ENCODE measurements at places on chromosomes 12 and 14.

- peak; percentile 39 for DNase-seq
These were observed 5.1 kb downstream of the TBK1 start for GRCh38 chr12:64457032-64457431.

- no peak for DNase-seq
These were observed 5.5 kb downstream of the DUSP6 start for GRCh38 chr12:89346741-89347324.

DNA sequence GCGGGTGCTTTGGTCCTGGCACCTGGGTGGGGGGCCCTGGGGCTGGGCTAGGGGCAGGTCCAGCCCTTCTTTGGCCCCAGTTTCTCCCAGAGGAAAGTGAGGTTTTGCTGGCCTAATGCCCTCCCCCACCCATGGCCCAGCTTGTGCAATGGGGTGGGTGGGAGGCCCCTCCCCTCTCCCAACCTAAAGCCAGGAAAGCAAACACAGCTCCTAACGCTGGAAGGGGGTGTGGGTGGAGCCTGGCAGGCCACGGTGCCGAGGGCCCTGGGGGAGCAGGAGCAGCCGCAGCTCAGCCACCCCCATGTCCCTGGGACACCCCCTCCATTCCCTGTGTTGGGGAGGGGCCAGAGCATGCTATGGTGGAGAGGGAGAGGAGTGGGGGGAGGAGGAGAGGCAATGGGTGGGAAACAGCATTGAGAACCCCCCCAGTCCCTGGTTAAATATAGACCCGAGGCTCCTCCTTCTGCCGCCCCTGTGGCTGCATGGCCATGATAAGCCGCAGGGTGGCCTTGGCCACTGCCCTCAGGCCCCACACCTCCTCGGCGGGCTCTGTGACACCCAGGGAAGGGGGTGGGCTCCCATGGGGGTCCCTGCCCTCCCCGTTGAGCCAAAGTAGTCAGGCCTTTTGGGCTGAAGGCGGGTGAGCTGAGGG, 4.7 kb downstream of the EXOC3L4 start:
- DNase-seq: no peak

DNA sequence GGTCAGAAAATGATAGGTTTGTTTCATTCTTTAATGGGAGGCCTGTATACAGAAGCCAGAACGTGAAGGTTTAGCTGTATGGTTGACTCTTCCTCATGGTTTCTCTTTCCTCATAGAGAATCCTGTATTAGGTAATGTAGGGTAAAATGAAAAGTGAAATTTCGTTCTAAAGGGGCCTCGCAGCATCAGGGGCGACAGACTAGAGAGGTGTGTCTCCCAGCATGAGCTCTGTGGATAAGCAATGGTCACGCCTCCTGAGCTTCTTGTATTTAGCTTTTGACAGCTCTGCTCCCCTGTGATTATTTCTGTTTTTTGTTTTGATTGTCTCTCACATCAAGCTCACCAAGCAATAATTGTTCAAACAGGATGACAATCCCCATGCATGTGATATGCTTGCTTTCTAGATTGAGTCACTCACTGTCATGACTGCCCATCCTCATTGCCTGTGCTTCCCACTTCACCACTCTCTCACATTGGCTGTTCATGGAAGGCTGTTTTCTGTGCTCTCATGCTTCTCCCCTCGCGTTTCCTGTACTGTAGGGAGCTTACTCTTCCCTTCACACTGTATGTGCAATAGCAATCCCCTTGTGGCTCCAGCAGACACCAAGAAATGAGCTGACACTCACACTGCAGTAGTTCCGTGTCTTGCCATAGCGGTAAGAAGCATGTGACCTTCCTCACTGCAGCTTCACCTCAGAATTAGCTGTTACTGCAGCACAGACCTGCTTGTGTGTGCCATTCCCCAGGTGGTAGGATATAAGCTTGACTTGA, 44.0 kb downstream of the RAD52 start:
- no peak for DNase-seq

GRCh38 chr12:78240827-78241226, 410.1 kb downstream of the NAV3 start:
- DNase-seq: no peak

- no peak for DNase-seq
These were observed 3.0 kb downstream of the ANKS1B start for GRCh38 chr12:99981639-99982190.

DNA sequence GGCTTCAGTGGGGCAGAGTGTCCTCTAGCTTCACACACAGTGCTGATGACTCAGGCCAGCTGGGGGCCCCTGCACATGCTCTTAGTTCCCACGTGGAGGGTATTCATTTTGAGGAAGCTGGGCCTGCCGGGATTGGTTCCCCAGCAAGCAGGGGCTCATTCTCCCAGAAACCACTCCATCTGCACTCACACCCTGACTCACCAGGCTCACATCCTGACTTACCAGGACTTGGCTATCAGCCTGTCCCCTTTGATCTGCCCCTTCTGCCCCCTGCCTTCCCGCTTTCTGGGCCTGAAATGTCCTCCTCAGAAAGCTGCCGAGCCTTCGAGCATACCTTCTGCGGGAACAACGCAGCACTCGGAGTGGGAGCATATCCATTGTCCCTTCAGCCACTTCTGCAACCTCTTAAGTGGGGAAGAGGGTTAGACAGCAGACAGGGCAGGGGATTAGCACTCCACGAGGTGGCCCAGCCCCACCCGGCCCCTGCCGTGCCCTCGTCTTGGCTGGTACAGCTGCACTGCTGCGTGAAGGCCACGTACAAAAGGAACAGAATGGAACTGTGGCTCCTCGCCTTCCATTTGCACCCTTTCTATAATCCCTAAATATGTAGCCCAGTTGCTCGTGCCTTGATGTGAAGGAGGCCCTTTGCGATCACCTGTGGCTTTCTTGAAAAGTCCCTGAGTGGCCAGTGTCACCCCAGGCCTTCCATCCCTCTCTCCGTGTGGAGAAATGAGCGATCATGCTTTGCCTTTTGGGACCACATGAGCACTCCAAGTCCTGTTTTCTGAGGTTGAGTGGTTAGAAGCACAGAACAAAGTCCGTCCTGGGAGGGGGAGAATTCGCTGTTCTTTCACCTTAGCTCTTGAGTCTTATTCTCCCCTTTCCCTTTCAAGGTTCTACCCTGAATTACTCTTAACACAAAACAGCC, 26.1 kb downstream of the TPCN1 start:
- DNase-seq: no peak

DNA sequence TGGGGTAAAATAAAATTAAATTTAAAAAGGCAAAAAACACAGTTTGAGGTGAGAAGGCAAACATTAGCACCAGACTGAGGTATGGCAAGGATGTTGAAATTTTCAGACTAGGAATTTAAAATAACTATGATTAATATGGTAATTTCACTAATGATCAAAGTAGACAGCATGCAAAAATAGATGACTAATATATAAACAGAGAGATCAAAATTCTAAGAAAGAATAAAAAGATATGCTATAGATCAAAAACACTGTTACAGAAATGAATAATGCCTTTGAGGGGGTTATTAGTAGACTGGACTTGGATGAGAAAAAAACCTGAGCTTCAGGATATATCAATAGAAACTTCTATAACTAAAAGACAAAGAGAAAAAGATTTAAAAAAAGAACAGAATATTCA, 14.4 kb upstream of the GALNT8 start:
- DNase-seq: no peak

DNA sequence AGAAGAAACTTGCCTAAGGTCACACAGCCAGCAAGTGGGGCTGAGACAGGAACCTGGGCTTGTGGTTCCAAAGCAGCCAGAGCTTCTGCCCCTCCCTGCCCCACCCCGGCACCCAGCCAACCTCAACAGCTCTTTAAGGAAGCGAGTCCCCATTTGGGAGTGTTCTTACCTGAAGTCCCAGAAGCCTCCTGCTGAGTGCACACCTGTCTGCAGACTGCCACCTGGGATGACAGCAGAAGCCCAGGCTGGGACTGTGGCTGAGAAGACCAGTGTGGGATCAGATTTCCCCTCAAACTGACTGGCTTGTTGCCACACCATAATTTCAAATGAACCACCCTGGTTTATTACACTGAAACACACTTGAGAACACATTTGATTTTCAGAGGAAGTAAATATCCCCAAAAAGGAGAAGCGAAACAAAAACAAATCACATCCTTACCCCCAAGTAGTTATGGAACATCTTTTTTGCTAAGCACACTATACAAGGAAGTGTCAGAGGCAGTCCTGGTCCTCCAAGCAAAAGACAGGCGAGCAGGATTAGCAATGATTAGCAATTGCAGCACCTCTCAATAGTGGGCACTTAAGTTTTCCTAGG, 6.3 kb upstream of the RIN3 start:
- DNase-seq: no peak

DNA sequence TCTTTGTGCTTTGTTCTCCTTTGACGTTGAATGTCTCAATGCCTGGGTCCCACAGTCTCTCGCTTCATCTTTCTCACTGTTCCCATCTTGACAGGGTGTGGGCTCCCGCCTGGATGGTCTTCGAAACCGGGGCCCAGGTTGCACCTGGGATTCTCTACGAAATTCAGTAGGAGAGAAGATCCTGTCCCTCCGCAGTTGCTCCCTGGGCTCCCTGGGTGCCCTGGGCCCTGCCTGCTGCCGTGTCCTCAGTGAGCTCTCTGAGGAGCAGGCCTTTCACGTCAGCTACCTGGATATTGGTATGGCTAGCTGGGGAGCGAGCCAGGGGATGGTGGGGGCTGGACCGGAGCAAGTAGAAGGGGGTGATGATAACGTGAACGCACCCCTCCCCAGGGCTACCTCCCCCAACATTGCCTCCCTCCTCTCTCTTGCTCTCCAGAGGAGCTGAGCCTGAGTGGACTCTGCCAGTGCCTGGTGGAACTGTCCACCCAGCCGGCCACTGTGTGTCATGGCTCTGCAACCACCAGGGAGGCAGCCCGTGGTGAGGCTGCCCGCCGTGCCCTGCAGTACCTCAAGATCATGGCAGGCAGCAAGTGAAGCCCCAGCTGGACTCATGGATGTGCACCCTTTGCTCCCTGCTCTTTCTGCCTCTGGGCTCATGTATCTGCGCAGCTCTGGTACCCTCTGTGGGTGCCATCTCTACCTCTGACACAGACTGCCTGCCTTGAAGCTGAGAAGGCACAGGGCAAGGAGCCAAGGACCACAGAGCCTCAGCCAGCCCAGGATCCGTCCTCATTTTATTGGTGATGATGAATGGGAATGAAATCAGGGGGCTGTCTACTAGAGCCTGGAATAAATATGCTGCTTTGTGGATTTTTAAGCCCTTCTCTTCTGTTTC, 1.5 kb downstream of the NPFF start:
- DNase-seq: no peak

- no peak for DNase-seq
These were observed 13.4 kb upstream of the ALDH2 start for GRCh38 chr12:111753144-111753881.

DNA sequence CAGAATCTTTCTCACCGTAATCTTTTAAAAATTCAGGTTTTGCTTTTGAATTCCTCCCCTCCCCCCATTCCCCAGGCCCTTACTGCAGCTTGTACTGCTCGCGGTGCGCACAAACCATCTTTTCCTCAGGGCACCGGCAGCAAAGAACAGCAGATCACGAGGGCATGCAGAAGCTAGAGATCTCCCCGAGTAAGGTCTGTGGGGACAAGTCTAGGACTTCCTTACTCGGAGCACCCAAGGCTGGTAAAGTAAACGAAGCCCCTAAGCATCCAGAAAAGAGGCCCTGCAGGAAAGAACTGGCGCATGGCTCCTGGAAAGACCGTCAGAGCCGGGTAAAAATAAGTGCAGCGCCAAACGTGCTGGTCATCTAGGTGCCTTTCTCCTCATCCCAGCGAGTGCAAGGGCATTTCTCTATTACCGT, 727 bp downstream of the LDHB start:
- no peak for DNase-seq

- DNase-seq: no peak
These were observed 24.4 kb upstream of the FAM181A start for GRCh38 chr14:93902619-93903307.

Measured in activated T-cell treated with anti-CD3 and anti-CD28 coated beads, Interleukin-2, amount 50 U/mL, for 48 hours (primary cell).